ENCODE measurements at places on chromosomes 3 and 15.

GRCh38 chr3:172161959-172162358 lies 122.6 kb downstream of the FNDC3B start:
- DNase-seq, result no peak

DNA sequence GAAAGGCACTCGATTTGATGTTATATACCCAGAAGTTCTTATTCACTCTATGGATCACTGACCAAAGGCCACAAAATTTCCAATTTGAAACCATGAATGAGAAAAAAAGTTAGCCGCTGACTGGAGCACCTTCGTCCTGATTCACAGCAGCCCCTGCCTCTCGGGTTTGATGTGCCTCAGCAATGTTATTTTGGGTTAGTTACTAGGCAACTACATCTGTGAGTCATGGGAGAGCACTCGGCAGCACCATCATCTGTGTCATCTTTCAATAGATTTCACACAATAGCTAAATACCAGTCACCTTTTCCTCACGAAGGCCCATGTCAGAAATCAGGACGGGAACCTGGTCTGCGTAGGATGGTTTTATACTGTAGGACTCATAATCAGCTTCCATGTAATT lies 269.2 kb downstream of the ZBBX start:
- DNase-seq, result no peak

DNA sequence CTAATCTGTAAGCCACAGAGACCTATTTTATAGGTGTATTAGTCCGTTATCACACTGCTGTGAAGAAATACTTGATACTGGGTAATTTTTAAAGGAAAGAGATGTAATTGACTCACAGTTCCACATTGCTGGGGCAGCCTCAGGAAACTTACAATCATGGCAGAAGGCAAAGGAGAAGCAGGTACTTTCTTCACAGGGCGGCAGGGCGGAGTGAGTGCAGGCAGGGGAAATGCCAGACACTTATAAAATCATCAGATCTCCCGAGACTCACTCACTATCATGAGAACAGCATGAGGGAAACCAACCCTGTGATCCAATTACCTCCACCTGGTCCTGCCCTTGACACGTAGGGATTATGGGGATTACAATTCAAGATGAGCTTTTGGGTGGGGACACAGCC lies 108.7 kb downstream of the GALK2 start:
- DNase-seq, result no peak

GRCh38 chr15:98547275-98547674 lies 101.1 kb upstream of the IGF1R start:
- DNase-seq, result no peak

- DNase-seq, result no peak
These were observed 403.0 kb upstream of the ONECUT1 start for GRCh38 chr15:53193149-53193548.

DNA sequence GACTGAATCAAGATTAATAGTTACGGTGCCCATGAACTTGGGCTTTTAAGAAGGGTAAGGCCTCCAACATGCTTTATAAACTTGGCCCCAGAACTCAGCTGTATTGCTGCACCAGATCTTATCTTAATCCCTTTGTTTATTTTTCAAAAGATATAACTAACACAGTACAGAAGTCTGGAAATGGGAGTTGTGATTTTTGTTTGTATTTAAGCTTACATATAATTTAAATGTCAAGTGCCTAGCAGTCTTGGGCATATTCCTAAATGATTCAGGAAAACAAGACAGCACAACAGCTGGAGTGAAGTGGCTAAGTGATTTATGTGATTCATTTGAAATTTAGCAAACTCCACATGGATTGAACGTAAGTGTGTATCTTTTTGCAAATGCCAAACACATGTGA lies 56.2 kb downstream of the NBEAL2 start:
- no peak for DNase-seq

GRCh38 chr15:95784508-95784907 lies 546.0 kb upstream of the NR2F2 start:
- DNase-seq, result no peak

DNA sequence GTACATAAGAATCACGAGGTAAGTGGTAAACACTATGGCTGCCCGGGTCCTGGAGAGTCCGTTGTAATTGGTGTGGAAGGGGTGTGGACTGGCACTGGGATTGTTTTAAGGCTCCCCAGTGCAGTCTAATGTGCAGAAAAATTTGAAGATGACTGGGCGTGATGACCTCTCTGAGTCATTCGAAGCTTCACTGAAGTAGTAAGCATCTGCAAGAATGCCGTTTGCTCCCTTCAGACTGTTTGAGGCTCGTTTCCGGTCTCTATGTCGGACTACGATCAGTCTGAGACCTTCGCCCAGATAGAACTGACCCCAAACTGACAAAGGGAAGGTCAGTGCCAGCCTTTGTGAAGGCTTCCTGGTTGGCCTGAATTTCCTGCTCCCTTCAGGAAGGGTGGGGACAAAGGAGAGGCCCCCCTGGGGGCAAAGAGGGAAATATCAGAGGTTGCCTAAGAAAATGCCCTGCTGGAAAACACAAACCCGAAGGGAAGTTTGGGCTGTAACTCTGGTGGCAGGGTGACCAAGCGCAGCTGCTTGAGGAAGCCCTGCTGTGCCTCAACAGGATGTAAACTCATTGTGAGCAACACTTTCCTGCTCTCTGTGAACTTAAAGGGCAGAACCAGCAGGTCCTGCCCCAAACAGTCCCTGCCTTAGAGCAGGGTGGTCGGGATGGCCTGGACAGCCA lies 34.6 kb downstream of the BTD start:
- DNase-seq, result no peak

- DNase-seq, result no peak
These were observed 620 bp downstream of the ABHD5 start for GRCh38 chr3:43691120-43691995.

- DNase-seq, result no peak
These were observed 89.7 kb upstream of the SLC4A7 start for GRCh38 chr3:27573780-27574437.

- no peak for DNase-seq
These were observed at the start of gene KLHL40 for GRCh38 chr3:42685363-42685881. TSS of gene KLHL40 (plus strand) at chr3:42685537. CDS start at chr3:42685619, 82 bp downstream.

DNA sequence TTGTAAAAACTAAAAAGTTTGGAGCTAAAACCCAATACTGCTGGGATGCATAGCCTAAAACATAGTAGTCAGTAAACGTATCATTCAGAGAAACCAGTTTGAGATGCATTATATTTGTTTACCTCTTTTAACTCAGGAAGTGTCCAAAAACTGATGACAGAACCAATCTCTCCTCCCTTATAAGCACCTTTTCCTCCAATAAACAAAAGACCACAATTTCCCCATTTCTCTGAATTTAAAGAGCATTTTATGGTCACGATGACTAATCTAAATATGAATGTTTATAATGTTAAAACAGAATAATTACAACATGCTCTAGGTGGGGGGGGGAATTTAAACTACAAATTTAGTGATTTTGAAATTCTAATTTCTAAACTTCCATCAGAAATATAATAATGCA lies 58.5 kb downstream of the CEP63 start:
- no peak for DNase-seq

DNA sequence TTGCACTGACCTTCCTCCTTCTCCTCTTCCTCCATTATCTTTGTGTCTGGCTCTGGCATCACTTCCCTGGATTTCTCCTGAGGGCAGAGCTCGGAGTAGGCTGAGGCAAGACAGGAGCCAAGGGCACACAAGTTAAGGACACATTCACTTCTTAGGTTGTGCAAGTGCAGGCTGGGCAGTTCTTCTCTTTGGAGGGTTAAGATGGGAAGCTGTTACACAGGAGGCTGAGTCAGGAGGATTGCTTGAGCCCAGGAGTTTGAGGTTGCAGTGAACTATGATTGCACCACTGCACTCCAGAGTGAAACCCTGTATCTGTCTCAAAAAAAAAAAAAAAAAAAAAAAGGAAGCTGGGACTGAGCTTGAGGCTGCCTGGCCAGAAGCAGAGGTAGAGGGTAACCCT lies 176.2 kb upstream of the ANKRD28 start:
- DNase-seq, result no peak

DNA sequence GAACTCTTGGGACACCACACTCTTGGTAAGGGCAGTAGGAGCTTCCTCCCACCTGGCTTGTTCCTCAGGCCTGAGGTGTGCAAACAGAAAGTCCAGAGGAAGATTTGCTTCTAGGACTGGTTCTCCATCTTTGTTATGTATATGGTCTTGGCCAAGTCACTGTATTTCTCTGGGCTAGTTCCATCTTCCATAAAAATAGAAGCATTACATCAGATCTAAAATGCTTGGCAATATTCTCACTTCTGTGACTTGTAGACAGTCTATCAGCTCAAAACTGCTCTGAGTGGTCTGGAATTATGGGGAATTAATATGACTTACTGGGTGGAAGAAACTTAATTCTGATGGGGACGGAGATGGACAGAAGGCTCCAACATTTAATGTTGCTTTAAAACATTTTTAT lies 55.2 kb downstream of the TMEM108 start:
- DNase-seq, result no peak
